Dermis blood vessel endothelial cell (primary cell): ENCODE measurements at places on chromosomes 5 and 9. TPM values are rescaled to one million over a fixed set of nuclear protein-coding genes. Genes with fewer than 3 reads are reported as not detected.

DNA sequence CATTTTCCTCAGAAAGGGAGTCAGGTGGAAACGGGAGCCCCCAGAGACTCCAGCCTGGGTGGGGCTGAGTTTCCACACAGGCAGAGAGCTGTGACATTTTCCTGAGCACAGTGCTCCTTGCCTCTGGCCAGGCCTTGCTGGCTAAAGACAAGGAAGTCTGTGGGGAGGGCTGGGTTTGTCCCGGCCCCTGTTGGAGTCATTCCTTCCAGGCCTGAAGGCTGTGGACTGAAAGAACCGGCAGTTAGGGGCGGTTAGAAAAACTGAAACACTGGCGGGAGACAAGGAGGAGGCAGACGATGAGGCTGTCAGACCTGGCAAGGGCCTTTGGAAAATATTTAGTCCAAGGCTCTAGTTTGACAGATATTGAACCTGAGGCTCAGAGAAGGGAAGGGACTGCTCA lies 29.9 kb downstream of the COL15A1 start:
- no peak for DNase-seq

DNA sequence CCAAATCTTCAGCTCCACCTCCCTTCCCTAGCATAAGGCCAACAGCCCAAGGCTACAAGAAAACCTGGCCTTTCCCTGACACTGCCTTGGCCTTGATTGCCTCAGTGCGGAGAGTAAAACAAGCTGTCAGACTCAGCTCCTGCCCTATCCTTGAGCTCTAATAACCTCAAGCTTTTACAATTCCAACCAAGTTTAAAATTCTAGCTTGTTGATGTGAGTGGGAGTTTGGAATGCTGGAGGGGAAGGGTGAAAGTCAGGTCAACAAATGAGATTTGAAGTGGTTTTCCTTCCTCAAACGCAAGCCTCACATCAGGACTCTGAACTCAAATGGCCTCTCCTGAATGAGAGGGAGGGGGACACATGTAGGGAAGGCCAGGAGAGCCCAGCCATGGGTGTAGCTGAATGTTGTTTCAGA lies 197.0 kb upstream of the VLDLR start:
- no peak for DNase-seq

The FREM1 gene
- total RNA-seq = under 0.01 TPM in 1 of 2 replicates, not detected in the other

The LCN15 gene
- 0.05 TPM in 1 of 2 replicates, not detected in the other for total RNA-seq
